Stimulated activated CD4-positive, alpha-beta T cell treated with anti-CD3 and anti-CD28 coated beads, Interleukin-15, amount 100 ng/mL, for 1 hour (primary cell): ENCODE measurements at places on chromosomes 16 and 17.

GRCh38 chr17:50507871-50508572, at the start of gene MYCBPAP:
MYCBPAP (plus strand) TSS chr17:50508439; CDS start chr17:50508675, 236 bp downstream.
- peak; percentile 64 for DNase-seq

GRCh38 chr17:71184716-71185115, 936.1 kb upstream of the SOX9 start:
- DNase-seq: no peak

- DNase-seq: no peak
These were observed 6.0 kb downstream of the TBC1D26 start for GRCh38 chr17:15738066-15738465.

DNA sequence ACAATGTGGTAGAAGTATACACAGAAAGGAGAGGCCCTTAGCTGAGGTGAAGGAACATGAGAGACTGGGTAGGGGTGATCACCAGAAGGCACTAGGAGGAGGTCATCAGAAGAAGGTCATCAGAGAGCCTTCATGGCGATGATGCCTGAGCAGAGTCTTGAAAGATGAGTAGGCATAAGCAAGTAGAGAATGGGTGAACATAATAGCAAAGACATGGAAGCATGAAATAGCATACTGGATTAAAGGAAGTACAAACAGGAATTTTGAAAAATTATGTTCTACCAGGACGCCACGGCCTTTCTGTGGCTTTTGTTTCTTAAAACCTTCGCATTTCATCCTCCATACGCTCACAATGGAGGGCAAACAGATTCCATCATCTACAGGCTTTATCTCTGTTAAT, 2.9 kb downstream of the IKZF3 start:
- no peak for DNase-seq

- no peak for DNase-seq
These were observed 297.5 kb upstream of the XYLT1 start for GRCh38 chr16:17768257-17768656.

DNA sequence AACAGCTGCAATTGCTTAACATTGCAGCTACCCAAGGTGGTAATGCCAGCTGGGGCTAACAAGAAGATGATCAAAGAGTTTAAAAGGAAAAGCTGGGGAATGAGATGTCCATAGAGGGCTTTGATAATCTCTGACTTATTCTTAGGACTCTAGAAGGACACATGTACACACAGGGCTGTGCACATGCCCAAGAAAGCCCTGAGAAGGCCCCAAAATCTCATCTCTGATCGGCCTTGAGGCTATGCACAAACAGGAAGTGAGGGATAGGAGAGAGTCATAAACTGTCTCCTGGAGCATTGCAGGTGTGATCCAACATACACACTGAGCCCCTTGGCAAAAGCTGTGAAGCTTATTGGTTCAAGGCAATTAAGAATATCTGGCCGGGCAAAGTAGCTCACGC, 17.2 kb upstream of the RABEP1 start:
- no peak for DNase-seq

GRCh38 chr16:11411059-11411550, 65.8 kb downstream of the RMI2 start:
- DNase-seq: no peak

DNA sequence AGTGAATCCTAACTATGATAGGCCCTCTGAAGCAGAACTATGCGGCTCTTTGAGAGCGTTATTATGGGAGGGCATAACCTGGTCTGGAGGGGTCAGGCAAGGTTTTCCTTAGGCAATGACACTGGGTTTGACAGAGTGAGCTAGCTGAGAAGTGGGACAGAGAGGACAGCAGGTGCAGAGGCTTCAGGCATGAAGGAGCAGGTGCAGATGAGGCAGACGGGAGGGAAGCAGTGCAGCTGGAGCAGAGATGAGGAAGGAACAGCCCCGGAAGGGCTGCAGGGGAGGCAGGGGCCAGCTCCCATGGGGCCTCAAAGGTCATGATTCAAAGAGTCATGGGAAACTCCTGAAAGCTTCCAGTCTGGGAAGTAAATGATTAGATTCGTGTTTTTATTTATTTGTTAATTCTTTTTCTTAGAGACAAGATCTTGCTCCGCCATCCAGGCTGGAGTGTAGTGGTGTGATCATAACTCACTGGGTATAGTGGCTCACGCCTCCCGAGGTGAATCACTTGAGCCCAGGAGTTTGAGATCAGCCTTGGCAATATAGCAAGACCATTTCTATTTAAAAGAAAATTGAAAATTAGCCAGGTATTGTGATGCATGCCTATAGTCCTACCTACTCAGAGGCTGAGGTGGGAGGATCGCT, 5.4 kb downstream of the MARCHF10 start:
- DNase-seq: no peak

DNA sequence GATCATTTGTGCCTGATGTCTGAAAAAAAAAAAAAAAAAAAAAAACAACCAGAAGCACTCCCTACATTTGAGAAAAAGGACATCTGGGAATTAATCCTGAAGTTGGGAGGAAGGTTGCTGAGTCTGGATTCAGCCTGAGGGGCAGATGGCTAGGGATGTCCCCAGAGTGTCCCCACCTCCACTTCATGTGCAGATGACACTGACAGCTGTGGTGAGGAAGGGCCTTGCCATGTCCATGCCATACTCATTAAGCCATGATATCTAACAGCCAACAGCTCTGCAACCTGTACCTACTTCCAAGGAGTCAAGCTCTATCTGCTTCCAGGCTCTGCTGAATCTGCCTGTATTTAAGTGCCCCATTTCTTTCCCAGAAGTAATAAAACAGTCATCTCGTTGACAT, 356.0 kb downstream of the CA10 start:
- DNase-seq: no peak

DNA sequence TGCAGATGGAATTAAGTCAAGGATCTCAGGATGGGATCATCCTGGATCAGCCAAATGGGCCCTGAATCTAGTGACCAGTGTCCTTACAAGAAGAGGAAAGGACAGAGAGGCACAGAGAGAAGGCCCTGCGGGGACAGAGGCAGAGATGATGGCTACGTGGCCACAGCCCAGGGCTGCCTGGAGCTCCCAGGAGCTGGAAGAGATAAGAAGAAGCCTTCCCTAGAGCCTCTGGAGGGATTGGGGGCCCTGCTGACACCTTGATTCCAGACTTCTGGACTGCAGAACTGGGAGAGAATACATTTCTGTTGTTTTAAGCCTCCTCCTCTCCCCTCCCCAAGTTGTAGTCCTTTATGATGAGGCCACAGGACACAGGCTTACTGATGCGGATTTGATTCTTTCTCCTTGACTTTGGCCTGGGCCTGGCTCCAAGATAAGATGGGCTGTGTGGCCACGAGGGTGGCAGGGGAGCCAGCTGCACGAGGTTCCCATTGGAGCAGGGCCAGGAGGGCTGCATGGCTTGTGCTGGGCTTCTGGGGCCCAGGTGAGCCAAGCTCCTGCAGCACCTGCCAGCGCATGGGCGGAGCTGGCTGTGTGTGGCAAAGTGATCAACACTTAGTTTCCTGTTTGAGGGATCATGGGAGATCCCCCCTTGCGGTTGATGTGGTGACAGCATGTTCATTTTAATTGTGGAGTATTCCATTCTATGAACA, 146.1 kb downstream of the IRF8 start:
- DNase-seq: no peak

- peak; percentile 74 for DNase-seq
These were observed at the start of gene ETV4 for GRCh38 chr17:43546319-43547188. ETV4 (minus strand) TSS chr17:43546340; CDS start chr17:43545617, 723 bp downstream.

GRCh38 chr17:31329221-31329620, 7.8 kb upstream of the EVI2A start:
- no peak for DNase-seq

DNA sequence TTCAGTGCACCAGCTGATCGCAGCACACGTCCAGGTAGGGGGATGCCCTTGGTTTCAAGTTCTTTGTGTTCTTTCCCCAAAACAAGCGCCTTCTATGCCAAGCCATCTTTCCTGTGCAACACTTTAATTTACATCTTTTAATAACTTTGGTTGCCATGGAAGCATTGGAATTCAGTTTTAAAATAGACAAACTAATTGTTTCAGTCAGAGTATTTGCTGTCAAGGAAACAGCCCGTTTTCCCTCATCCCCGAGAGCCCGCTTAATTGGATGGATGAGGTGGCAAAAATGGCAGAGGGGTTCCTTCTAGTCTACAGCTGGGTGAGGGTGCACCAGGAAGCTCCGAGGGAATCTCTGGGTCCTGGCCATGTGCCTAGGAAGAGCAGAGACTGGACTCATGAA, 793.7 kb upstream of the EEF2KMT start:
- no peak for DNase-seq

- no peak for DNase-seq
These were observed 4.0 kb downstream of the CCDC92B start for GRCh38 chr17:2745317-2746037.

GRCh38 chr17:65733314-65733713, 171.9 kb upstream of the AXIN2 start:
- no peak for DNase-seq

DNA sequence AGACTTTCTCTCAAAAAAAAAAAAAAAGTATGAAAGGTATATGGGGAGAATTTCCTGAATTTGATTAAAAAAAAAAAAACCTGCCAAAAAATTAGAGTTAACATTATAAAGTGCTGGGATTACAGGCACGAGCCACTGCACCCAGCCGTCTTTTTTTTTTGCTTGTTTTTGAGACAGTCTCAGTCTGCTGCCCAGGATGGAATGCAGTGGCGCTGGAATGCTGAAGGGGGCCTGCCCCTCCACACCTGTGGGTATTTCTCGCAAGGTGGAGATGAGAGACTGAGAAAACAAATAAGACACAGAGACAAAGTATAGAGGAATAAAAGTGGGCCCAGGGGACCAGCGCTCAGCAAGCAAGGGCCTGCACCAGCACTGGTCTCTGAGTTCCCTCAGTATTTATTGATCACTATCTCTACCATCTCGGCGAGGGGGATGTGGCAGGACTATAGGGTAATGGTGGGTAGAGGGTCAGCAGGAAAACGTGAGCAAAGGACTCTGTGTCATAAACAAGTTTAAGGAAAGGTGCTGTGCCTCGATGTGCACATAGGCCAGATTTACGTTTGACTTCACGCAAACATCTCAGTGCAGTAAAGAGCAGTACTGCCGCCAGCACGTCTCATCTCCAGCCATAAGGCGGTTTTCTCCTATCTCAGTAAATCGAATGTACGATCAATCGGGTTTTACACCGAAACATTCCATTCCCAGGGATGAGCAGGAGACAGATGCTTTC, 117.2 kb downstream of the GOSR1 start:
- DNase-seq: no peak

- DNase-seq: no peak
These were observed 7.8 kb downstream of the CTF1 start for GRCh38 chr16:30904114-30904780.

DNA sequence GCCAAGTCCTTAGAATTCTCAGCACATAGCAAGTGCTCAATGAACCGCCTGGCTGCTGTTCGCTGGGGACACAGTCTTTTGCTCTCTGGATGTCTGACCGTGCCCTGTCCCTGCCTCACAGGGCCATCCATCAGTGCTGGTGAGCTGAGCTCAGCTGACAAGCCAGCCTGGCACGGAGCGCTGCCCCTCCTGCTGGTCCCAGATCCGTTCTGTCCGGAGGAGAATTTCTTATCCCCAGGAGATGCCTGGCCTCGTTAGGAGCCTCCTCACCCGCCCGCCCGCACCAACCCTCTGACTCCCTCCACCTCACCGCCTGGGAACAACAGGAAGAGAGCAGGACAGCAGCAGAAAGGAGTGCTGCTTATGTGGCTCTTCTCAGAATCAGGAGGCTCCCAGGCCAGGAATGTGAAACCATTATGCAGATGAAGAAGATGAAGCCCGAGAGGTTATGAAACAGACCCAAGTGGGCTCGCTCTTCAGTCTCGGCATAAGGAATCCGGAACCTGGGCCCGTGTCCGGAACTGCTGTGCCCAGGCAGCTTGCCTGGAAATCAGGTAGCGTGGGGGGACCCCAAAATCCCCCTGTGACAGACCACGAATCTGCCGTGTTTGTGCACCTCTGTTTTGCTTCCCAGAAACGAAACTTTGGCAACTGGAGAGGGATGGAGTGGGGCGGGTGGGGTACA, 28.8 kb upstream of the RMI2 start:
- DNase-seq: no peak

DNA sequence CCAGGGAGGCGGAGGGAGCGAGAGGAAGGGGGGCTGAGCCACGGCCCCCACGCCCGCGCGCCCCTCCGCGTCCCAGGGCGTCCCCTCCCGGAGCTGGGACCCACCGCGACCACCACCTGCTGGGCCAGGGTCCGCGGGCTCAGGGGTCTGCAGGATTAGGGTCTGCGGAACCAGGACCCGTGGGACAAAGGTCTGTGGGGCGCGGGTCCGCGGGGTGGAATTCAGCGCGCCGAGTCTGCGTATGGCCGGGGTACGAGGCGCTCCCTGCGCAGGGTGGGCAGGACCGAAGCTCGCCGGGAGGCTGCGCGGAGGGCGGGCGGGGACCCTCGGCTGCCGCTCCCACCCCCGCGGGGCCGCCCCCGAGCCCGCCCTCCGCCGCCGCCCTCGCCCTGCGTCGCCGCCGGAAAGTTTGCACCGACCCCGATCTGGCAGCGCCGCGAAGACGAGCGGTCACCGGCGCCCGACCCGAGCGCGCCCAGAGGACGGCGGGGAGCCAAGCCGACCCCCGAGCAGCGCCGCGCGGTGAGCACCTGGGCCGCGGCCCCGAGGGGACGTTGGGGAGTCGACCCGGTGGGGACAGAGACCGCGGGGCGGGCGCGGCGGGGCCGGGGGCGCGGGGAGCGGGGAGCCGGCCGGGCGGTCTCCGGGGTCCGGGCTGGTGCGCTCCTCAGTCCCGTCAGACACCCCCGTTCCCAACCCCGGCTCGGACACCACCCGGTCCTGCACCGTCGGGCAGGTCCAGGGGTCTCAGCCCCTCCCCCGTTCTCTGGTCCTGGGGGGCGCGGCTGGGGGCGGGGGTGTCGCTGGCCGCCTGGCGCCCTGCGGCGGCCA, at the start of gene GCGR:
TSS of gene GCGR (plus strand) at position 423 of the 831 bp plus-strand sequence. CDS start 4,869 bp downstream, outside the sequence.
- no peak for DNase-seq

GRCh38 chr16:68475071-68475470, 26.8 kb upstream of the SMPD3 start:
- DNase-seq: no peak

DNA sequence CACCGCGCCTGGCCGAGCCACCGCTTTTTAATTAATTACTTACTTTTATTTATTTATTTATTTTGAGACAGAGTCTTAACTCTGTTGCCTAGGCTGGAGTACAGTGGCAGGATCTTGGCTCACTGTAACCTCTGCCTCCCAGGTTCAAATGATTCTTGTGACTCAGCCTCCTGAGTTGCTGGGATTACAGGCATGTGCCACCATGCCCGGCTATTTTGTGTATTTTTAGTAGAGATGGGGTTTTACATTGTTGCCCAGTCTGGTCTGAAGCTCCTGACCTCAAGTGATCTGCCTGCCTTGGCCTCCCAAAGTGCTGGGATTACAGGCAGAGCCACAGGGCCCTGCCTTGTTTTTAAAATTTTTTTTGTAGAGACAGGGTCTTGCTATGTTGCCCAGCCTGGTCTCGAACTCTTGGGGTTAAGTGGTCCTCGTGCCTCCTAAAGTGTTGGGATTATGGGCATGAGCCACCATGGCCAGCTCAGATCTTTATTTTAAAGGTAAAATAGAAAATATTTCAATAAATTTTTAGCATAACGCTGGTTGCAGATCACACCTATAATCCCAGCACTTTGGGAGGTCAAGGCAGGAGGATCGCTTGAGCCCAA, 18.3 kb upstream of the NUDT16L1 start:
- no peak for DNase-seq
